Lower leg skin (tissue), 4 donors: ENCODE measurements at places on chromosomes 3 and 15.

GRCh38 chr3:142500211-142500610 lies 52.4 kb upstream of the XRN1 start:
- DNase-seq, result no peak

- DNase-seq, result no peak
Measured at GRCh38 chr15:51195459-51195858, 100.8 kb upstream of the TNFAIP8L3 start.

DNA sequence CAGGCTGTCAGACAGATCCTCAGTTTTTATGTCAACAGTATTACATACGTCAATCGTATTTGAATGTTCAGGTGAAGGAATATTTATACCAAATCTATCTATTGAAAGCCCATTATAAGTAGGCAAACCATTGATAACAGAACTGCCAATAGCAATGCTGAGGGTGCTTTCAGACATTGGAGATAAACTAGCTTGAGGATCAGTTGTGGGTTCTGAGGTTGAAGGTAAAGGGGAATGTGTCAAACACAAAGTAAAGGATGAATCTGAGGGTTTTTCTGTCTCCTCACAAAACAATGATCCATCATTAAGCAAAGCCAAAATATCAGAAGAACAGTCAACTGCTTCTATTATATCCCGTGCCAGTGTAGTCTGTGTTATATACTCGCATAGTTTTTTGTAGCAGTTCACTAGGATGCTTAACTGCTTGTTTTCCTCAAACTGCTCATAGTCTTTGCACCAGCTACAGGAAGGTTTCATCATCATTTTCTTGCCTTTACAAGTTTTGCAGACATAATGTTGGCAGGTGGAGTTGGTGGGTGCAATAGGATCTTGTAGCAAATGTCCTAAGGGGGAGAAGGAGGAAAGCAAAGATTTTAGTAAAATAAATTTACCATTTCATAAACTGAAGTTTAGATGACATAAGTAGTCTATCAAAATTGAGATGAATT lies 43.8 kb downstream of the MSL2 start:
- no peak for DNase-seq

GRCh38 chr3:197298945-197299854 lies 788 bp upstream of the DLG1 start:
- DNase-seq, result no peak

DNA sequence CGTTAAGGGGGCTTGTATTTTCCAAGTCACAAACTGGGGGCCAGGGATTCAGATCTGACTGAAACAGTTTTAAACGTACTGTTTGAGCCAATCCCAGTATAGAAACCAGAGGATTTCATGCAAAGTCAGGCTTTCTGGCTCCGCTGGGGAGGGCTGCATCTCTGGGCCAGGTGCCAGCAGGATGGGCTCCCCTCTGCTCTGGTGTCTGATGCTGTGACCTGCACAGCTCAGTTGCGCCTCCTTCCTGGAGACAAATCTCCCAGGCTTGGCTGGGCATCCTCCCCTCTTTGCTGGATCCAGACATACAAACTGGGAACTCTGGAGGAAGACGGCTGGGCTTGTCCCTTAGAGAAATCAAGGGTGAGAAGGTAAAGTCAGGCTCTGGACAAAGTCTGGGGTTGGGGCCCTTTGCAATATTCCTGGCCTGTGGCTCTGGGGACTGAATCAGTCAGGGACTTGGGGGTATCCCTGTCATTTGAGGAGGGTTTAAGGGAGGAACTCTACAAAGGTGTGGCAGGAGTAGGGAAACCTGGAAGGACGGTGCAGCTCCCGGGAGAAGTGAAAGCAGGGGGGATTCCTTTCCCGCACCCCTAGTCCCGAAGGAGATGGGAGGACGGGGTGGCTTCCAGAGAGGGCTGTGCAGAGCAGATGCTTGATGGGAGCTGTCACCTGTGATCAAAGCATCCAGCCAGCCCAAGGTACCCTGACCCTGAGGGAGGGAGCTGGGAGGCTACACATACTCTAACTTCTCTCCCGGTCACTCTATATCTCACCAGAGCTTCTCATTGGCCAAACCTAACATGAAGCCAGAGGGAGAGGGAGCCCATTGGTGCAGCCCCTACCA lies 114.8 kb upstream of the ATP2B2 start:
- no peak for DNase-seq

DNA sequence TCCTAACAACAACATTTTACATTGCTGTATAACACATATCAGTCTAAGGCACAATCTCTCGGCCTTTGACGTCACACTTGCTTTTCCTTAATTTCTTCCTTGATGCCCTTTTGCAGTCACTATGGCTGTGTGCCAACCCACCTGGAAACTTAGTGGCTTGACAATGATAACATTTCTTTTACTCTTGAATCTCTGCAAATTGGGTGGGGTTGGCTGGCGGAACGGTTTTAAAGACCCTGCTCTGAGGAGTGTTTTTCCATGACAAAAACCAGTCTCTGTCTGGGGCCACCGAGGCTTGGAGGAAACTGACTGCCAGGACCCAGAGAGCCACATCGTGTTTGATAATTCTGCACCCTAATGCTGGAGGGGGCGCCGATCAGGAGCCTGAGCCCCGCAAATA lies 115.6 kb downstream of the KLF13 start:
- peak; percentile 86 for DNase-seq

DNA sequence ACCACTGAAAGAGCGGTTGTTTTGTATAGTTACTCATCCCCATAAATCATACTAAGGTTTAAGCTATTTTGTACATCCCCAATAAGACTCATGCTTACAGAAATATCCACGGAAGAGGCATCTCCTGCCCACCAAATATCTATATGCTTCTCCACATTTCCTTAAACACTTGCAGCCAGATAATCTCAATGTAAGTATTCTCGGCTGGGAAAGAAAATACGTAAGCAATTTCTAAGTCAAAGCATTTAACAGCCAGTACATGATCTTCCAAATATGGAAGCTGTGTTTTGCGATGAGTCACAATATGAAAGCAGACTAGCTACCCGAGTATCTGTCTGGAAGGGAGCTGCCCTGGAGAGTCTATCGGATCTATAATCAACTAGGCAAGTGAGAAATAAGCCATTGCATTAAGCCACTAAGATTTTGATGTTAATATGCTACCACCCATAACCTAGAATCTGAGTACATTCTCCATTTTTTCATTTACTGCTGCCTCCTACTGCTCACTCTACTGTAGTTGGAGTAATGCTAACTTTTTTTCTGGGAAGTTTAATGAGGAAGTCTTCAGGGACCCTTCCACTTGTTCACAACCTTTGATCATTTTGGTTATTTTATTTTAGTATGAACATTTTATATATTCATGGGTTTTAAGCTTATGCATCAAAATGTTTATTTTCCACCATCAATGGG lies 26.9 kb upstream of the ZMAT3 start:
- no peak for DNase-seq

DNA sequence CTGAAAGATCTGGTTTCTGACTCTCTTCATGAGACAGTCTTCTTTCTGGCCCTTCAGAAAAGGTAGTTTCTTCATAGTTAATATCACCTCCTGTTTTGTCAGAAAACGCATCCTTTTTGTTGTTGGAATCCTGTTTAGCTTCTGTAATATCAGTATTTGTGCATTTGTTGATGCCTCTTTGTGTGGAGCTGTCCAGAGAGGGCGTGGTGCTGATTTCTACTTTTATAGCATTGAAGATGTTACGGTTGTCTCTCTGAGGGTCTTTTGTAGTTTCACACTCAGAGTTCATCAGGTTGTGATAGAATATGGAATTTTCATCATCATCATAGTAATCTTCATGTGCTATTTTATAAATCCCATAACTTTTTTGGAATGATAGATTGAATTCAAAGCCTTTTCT lies 8.9 kb downstream of the GPR149 start:
- no peak for DNase-seq

DNA sequence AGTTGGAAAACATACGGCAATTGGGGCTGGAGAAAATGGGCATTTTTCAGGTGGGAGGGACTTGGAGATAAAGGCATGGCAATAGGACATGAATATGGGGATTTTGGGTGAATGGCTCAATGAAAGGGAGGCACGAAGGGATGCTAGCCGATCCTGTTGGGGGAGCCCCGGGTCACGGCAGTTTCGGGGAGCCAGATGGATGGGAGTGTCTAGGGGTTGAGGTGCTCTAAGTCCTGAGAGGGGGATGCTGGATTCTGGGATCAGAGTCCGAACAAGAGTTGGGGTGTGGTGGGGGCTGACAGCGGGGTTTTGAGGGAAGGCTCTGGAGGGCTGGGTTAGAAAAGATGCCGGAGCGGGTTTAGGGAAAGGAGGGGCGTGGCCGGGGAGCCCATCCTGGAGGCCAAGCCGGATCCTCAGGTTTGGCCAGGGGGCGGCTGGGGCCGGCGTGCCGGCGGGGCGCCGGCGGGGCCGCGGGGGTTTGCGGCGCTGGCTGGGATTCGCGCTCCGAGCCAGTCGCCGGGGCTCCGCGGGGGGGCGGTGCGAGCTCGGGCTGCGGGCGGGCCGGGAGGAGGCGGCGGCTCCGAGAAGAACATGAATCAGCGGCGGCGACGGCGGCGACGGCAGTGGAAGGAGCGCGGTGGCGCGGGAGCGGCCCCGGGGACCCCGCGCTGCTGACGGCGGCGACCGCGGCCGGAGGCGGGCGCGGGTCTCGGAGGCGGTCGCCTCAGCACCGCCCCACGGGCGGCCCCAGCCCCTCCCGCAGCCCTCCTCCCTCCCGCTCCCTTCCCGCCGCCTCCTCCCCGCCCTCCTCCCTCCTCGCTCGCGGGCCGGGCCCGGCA lies at the start of gene TYRO3:
TYRO3 (plus strand) TSS at position 813 of the 839 bp plus-strand sequence. CDS start 46 bp downstream, outside the sequence.
- DNase-seq, result peak; percentile 90

- no peak for DNase-seq
Measured at GRCh38 chr3:126578702-126579101, 20.0 kb upstream of the C3orf22 start.

GRCh38 chr15:92653836-92654539 lies 1.6 kb downstream of the FAM174B start:
- DNase-seq, result peak; percentile 86

GRCh38 chr3:138492980-138493675 lies 58.7 kb downstream of the ESYT3 start:
- no peak for DNase-seq

DNA sequence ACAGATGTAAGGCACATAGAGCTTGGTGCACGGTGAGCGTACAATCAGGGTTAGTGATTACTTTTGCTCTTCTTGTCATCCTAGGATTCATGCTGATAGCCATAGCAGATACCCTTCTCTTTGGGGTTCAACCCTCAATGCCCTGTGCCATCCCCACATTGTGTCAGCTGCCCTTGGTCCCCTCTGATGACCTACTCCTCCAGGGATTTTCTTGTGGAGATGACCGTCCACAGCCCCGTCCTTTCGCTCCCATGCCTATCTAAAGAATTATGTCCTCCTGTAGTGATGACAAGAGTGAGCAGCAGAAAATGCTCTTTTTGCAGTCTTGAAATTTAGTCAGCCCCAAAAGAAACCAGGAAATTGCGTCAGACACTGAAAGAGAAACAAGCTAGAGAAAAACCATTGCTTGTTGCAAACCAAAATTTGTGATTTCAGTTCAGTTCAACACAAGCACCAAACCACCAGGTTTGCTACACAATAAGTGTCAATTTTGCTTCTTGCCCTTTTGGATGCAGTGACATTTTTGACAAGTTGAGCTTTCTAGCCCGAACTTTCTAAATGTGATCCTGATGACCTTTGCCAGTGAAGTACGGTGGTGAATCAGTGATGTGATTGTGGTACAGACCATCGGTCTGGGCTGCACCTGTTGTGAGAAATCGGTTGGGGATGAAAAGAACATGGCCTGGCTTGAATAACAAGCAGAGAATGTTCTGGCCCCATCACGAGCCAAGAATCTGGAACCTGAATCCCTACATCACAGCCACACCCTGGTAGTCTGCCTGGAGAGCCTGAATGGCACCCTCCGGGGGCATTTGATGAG lies 41.3 kb downstream of the CMTM7 start:
- peak; percentile 62 for DNase-seq

DNA sequence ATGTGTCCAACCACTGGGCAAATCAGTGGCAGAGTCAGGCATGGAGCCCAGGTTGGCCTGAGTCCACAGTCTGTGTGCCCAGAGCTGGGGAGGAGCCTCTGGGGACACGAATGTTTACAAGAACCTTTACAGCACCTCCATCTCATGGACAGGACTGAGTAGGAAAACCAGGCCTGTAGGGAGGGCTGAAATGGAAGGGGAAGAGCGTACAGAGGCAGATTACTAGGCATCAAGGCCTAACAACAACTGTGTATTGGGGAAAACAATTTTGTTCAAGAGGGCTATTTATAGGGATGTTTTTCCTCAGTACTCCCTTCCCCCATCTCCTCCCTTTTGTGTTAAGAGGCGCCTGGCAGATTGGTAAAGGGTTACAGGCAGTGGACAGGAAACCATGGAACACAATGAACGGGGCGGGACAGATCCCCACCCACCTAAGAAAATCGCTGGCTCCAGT lies 15.1 kb upstream of the ARHGAP31 start:
- no peak for DNase-seq

GRCh38 chr3:22960105-22960984 lies 242.8 kb upstream of the UBE2E2 start:
- no peak for DNase-seq

GRCh38 chr3:181006541-181006940 lies 17.0 kb upstream of the DNAJC19 start:
- no peak for DNase-seq

- no peak for DNase-seq
Measured at GRCh38 chr3:134380249-134380648, 6.0 kb upstream of the AMOTL2 start.

GRCh38 chr3:4894891-4895530 lies 84.2 kb upstream of the BHLHE40 start:
- DNase-seq, result no peak

- DNase-seq, result no peak
Measured at GRCh38 chr3:170982733-170983132, 43.8 kb downstream of the SLC2A2 start.

DNA sequence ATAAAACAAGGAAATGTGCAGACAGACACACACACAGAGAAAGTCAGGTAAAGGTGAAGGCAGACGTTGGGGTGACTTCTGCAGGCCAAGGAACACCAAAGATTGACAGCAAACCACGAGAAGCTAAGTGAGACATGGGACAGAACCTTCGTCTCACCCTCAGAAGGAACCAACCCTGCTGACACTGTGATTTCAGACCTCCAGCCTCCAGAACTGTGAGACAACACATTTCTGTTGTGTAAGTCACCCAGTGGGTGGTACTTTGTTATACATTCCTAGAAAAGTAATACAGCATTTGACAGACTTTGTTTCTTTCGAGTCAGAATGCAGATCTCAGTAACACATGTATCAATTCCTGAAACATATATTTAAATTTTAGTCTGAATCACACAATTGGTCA lies 7.1 kb downstream of the WDR72 start:
- no peak for DNase-seq
